AG04449 (cell line): ENCODE measurements at places on chromosomes 11 and 22.

- DNase-seq = no peak
Observed at GRCh38 chr11:126159719-126160344, 51.6 kb downstream of the RPUSD4 start.

DNA sequence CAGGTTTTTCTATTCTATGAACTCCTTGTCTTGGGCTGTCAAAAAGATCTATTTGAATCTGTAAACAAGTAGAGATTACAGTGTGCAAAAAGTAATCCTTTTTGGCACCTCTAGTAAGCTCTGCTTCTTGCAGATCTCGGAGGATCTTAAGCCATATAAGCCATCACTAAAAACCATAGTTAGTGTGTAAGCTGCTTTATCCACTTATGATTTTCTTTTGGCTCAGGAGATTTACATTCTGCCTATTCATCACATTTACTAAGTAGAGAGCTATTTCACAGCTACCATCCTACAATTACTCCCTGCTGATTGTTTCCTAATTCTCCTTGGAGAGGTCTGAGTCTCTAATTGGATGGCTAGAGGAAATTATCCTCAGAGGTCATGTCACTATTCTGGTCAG is 385.7 kb downstream of the AASDHPPT start:
- DNase-seq = no peak

- no peak for DNase-seq
Observed at GRCh38 chr11:75773595-75774353, 5.2 kb downstream of the DGAT2 start.

GRCh38 chr22:30444632-30445437 is 19.3 kb downstream of the MTFP1 start:
- no peak for DNase-seq

- DNase-seq = no peak
Observed at GRCh38 chr11:110071197-110071596, 22.0 kb upstream of the ZC3H12C start.

DNA sequence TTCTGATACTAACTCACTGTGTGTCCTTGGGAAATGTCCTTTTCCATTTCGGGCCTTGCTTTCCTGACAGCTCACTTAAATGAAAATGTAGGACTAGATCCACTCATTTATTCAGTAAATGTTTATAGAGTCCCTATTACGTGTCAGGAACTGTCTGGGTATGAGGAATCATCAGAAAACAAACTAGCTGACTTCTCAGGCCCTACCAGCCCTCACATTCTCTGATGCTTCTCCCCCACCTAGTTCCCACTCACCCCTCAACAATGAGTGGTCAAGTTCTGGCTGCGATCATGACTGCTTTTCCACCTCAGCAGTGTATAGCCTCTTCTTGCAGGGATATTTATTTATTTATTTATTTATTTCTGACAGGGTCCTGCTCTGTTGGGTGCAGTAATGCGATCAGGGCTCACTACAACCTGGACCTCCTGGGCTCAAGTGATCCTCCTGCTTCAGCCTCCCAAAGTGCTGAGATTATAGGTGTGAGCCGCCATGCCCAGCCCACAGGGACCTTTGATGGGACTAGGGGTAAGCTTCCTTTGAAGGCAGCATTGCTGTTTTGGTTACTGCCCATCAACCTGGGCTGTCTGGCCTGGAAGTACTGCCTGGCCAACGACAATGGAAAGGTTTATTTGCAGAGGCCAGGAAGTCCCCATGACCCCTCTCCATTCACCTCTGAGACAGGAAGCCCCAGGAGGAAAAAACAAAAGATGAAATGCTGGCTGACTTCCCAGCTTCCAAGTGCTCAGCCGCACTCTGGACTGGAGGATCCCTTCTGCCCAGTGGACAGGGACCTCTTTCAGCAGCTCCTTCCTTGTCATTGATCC is 33.1 kb upstream of the POLD3 start:
- DNase-seq = no peak

DNA sequence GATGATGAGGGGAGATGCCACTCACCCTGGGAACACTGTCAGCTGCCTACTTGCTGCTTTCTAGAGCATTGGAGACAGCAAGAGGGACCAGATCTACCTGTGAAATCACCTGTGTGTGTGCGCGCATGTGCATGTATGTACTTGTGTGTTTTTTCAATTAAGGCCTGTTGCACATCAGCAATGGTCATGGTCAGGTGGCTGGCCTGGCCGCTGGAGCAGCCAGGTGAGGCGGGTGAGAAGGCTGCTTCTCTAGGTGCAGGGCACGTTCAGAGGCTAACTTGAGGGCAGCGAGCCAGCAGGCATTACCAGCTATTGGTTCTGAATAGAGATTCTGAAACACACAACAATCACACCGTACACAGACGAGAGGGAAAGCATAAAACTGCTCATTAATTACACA is 65.1 kb downstream of the PARVG start:
- DNase-seq = no peak

- DNase-seq = no peak
Observed at GRCh38 chr11:34278693-34279297, 79.0 kb downstream of the ABTB2 start.

DNA sequence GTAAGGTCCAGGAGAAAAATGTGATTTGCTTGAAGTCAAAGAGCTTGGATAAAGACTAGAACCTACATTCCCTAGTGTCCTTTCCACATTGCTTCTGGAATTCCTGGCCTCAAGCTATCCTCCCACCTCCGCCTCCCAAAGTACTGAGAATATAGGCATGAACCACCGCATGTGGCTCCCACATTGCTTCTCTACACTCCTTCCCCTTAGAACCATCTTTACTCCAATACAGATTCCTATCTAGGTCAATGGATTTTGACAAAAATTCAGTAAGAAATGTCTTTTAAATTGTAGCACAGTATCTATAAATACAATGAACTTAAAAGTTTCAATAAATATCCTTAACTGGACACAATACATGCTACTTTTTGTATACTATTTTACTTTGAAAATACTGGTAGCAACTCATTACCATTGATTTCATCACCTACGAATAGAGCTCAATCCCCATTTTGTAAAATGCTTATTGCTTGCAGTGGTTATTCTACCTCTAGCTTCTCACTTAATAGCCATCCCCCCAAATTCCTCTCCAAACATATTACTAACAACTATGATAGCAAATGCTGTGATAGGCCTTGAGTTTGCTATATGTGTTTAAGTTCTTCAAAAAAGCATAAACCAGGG is 53.4 kb downstream of the GAB2 start:
- DNase-seq = no peak

- no peak for DNase-seq
Observed at GRCh38 chr11:93659196-93659595, 2.3 kb upstream of the CEP295 start.
